ENCODE measurements at places on chromosomes 4 and X. TPM values are rescaled to one million over a fixed set of nuclear protein-coding genes. Genes with fewer than 3 reads are reported as not detected.

DNA sequence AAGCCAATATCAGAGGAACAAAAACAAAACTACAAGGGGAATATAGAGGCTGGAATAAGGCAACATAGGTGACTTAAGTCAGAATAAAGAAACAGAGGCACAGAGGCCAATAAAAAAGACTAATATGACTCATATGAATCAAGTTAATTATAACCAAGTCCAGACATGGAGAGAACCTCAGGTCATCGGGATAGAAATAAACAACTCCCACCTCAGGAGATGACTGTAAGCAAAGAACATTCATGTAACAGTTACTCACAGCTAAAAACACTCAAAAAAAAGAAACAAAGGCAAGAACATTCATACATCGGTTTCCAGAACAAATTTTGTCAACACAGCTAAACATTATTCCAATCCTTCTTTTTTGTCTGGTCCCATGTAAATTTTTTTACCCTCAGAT is 60.3 kb upstream of the RXFP1 start:
- no peak for DNase-seq

- DNase-seq: no peak
Observed at GRCh38 chr4:114924311-114924710, 189.1 kb downstream of the NDST4 start.

- no peak for DNase-seq
Observed at GRCh38 chrX:47523713-47524166, 37.3 kb upstream of the ARAF start.

GRCh38 chr4:101347267-101347556 is at the start of gene PPP3CA:
Gene PPP3CA, minus strand, starts transcription at chr4:101347526.
- no peak for DNase-seq

AFF1 gene
- total RNA-seq: 58.2 TPM

EDA2R gene
- total RNA-seq: 25.3 TPM

Measured in astrocyte (in vitro differentiated cells and primary cell).